Inflammatory macrophage treated with lipopolysaccharide for 4 hours (primary cell): ENCODE measurements at places on chromosomes 3 and 15.

- peak; percentile 51 for DNase-seq
Observed at GRCh38 chr3:122681974-122682409, 1.4 kb downstream of the PARP14 start.

- DNase-seq, result no peak
Observed at GRCh38 chr15:90873998-90874605, 5.7 kb downstream of the FURIN start.

DNA sequence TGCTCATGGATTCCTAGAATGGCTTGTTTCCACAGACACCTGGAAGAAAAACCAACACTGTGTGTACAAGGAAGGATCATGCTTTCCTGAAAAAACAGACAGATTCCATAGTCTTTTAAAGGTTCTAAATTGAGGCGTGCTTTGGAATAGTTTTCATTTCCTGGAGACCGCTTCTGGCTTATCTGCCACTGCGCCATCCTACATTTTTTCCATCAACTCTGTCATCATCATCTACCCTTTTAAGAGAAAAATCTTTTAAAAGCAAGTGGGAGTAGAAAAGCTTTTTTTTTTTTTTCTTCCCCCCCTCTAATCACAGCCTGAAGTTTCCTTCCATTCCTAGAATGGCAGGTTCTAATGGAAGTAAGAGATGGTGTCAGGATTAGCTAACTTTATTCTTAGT, 379.4 kb upstream of the C2CD4B start:
- DNase-seq, result no peak

DNA sequence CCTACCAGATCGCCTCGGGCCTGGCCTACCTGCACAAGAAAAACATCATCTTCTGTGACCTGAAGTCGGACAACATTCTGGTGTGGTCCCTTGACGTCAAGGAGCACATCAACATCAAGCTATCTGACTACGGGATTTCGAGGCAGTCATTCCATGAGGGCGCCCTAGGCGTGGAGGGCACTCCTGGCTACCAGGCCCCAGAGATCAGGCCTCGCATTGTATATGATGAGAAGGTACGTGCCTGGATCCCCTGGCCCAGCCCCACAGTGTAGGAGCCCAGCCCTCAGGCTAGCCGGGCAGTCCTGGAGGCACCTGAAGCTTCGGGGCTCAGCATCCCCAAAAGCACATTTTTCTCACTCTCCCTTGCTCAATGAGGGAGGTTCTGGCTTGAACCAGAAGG, 135.8 kb downstream of the LRRK1 start:
- no peak for DNase-seq

GRCh38 chr3:143973259-143974021, 1.8 kb downstream of the DIPK2A start:
- peak; percentile 79 for DNase-seq

DNA sequence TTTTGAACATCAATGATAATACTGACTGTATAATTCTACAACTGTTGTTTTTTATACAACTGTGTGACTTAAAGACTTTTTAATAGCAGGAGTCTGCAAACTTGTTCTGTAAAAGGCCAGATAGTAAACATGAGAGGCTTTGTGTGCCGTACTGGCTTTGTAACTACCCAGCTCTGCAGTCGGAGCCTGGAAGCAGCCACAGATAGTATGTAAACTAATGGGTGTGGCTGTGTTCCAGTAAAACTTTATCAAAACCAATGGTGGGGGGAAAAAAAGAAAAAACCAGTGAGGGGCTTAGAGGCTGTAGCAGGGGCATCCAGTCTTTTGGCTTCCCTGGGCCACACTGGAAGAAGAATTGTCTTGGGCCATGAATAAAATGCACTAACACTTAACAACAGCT, 11.9 kb downstream of the ASB7 start:
- no peak for DNase-seq

GRCh38 chr3:168973897-168974296, 689.6 kb downstream of the MECOM start:
- no peak for DNase-seq

GRCh38 chr3:194584866-194585265, 48.4 kb downstream of the TMEM44 start:
- DNase-seq, result peak; percentile 89

GRCh38 chr3:19216669-19217337, 68.5 kb downstream of the KCNH8 start:
- DNase-seq, result no peak

DNA sequence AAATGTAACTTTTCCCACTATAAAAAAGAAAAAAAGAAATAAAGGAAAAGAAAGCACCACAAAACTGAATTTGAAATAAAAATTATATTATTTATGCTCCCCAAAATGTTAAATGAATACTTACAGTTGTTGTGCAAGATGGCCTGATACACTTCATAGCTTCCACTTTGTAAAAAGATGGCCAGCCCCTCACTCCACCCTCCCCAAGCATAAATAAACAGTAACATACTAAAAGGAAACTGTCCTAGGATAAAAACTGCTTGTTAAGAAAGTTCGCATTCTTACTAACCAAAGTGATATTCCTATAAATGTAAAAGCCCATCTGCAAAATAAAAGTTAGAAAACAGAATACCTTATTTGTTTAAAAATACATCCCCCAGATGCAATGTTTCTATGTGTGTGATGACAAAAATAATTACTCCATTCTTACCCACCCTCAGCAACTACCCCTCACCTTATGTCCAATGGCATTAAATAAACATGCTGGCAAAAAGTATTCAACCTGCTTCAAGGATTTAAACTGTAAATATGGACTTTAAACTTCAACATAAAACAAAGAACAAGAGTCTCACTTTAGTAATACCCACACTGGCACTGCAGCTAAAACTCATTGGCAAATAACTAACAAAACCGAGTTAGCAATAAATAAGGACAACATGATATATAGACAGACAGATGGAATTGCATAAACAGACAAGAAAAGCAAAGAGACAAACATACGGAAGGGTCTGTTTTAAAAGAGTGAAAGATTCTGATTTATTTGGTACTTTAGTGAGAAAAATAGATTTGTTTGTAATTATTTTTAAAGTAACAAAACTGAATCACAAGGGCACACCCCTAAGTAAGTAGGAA, 47.7 kb downstream of the ZBTB20 start:
- no peak for DNase-seq

DNA sequence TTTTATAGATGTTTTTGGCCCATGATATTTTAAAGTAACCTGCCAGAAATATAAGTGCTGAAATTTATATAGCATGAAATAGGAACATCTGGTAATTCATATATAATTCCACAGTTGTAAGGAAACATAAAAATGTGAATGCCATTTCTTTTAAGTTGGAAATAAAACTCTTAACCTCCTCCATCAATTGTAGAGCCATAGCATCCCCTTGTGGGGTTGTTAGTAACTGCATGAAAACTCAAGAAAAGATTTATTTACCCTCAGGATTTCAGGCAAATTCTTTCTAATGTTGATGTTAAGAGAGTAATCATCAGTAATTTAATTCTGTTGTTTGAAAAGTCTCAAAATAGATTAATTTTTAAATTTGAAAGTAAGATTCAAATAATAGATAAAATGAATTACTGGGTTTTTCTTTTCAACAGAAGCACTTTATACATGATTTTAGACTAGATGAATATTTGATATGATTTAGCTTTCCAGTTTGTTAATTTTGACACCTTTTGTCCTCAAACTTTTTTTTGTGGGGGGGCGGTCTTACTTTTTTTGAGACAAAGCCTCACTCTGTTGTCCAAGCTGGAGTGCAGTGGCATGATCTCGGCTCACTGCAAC, 74.7 kb downstream of the RASA2 start:
- DNase-seq, result peak; percentile 66

DNA sequence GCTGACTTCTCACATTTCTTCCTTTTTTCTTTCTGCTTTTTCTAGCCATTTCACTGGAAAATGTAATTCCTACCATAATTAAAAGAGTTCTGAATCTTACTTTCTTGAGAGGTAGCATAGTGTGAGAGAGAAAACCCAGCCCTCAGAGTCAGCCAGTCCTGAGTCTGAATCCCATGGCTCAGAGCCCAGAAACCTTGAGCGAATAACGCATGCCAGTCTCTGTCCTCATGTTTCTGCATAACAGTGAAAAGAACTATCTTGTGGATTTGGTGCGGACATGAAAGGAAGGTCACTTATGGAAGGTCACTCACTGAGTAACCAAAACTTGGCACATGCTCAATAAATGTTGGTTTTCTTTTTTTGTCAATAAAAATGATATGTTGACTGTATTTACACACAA, 29.3 kb upstream of the SLCO3A1 start:
- DNase-seq, result no peak

- no peak for DNase-seq
Observed at GRCh38 chr15:38192496-38192895, 60.1 kb upstream of the SPRED1 start.

- DNase-seq, result no peak
Observed at GRCh38 chr3:46656778-46657556, 36.5 kb downstream of the ALS2CL start.

DNA sequence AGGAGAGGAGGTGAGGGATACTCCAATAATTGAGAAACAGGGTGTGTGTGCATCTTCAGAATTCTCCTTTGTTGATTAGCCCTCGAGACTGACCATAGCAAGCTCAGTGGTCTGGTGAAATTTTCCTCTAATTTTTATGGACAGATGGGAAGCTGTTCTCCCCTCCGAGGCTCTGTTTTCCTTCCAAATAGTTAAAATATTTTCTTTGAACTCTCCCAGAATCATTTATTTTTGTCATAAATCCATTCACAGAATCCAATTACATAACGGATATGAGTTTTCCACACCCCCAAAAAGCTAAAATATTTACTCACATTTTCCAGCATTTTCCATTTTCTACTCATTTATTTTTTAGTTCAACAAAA, 36.5 kb downstream of the QTRT2 start:
- no peak for DNase-seq

GRCh38 chr15:101264911-101265641, 12.2 kb downstream of the SELENOS start:
- no peak for DNase-seq

- DNase-seq, result no peak
Observed at GRCh38 chr15:43493703-43494472, 932 bp upstream of the TP53BP1 start.

- DNase-seq, result no peak
Observed at GRCh38 chr15:81473946-81474345, 99.9 kb upstream of the TMC3 start.

GRCh38 chr3:30753766-30754165, 140.7 kb downstream of the GADL1 start:
- DNase-seq, result peak; percentile 69

GRCh38 chr3:71710906-71711494, 14.2 kb downstream of the EIF4E3 start:
- peak; percentile 80 for DNase-seq

- no peak for DNase-seq
Observed at GRCh38 chr15:79863886-79864285, 32.9 kb downstream of the MTHFS start.

- DNase-seq, result no peak
Observed at GRCh38 chr3:110324171-110324705, 747.4 kb upstream of the NECTIN3 start.

- DNase-seq, result no peak
Observed at GRCh38 chr15:57148262-57148661, 228.0 kb upstream of the CGNL1 start.

GRCh38 chr3:151074256-151074655, 11.2 kb upstream of the MED12L start:
- no peak for DNase-seq

GRCh38 chr3:107674371-107674770, 151.6 kb downstream of the BBX start:
- DNase-seq, result no peak

DNA sequence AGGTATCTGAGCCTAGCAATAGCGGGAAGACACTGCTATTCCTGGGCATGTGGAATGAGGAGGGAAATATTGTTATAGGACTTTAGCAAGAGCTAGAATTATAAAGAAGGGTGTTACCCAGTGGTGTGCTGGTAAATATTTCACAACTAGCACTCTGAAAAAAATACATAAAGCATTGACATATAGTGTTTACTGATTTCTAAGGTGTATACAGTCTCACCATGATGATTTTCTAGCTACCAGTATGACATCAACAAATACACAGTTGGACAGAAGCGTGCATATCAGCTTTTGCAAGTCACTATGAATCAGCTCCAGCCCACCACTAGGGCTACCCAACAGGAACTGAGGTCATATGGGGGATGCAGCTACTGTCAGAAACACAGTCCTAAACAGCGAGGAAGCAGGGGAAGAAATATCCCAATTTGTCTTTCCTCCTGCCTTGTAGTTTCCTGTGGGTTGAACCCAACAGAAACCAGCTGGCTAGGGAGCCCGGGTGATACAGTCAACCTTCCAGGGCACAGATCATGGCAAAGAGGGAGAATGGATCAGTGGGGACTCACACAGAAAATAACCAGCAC, 39.6 kb downstream of the HGD start:
- peak; percentile 93 for DNase-seq

DNA sequence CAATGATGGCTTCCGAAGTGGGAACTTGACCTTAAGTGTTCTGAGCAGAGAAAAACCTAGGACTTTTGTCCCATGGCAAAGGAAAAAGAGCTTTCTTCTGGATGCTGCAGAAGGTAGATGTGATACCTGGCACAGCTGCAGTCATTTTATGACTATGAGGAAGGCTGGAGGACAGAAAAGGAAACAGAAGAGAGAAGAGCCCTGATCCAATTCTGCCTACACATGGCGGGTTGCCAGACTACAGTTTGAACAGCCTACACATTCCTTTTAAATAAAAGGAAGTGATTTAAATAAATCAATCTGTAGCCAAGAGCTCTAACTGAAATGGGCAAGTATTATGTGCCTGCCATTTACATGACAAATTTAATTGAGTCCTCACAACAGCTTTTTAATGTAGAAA, 43.6 kb upstream of the CHRNB4 start:
- peak; percentile 41 for DNase-seq

DNA sequence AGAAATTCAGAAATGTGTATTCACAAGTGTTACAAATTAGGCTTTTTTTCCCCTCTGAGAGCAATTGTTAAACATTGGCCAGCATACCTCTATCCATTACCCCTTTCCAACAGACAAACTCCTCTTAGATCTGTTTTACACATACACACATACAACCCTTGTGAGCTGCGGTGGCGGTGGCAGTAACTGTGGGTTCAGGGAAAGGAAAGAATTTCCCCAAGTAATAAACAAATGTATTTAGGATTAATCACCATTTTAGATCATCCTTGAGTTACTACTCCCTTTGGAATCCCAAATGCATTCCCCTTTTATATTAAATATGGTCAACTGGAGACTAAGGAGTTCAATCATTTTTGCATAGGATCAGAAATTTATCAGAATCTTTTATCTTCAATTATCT, 667.0 kb downstream of the FHIT start:
- no peak for DNase-seq

GRCh38 chr3:153061938-153062528, 100.0 kb upstream of the RAP2B start:
- DNase-seq, result no peak

DNA sequence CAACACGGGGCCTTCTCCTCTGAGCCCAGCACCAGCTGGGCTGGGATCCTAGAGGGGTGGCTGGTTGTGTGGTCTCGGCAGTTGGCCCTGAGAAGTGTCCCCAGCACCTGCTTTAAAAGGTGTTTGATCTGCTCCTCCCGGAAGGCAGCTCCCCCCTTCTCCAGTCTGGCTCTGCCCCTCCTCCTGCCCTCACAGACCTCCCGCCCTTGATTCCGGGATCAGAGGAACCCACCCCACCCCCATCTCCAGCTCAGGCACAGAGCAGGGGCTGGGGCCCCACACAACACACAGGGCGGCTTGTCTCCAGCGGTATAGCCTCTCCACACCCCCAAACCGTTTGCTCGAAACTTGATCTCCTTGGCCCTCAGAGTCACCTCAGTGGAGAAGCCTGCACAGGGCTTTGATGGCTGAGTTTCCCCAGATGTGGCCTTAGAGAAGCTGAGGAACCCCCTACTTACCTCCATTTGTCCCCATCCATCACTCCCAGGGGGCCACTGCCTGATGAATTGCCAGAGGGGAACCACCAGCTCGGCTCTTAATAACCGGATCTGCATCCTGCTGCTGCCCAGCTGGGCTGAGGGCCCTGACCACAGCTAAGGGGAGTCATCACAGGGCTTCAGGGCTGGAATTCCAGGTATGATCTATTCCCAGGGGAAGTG, 6.4 kb upstream of the STRA6 start:
- no peak for DNase-seq
